ENCODE measurements at places on chromosomes 5 and 9.
A peak's percentile ranks its signal among the peaks of the same experiment; 100 is the strongest.

DNA sequence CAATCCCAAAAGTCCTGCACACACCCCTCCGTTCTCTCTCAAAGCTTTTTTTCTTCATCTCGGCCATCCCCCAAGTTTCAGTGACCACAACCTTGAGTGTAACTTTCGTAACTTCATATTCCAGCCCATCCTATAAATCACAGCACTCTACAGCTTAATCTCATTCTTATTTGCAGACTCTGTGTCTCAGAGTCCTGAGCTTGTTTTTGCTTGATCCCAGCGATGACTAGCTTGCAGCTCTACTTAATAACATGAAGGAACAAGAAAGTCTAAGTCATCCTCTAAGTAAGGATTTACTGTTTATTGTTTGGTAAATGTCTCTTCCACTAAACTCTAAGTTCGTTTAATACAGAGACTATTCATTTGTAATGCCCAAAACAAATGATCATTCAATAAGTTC lies 2.6 kb upstream of the SPDL1 start:
- DNase-seq, result no peak

GRCh38 chr9:110208031-110208430 lies at the start of gene C9orf152:
Gene C9orf152 (minus strand): TSS chr9:110208159. CDS start chr9:110207579, 580 bp downstream.
- DNase-seq, result no peak

DNA sequence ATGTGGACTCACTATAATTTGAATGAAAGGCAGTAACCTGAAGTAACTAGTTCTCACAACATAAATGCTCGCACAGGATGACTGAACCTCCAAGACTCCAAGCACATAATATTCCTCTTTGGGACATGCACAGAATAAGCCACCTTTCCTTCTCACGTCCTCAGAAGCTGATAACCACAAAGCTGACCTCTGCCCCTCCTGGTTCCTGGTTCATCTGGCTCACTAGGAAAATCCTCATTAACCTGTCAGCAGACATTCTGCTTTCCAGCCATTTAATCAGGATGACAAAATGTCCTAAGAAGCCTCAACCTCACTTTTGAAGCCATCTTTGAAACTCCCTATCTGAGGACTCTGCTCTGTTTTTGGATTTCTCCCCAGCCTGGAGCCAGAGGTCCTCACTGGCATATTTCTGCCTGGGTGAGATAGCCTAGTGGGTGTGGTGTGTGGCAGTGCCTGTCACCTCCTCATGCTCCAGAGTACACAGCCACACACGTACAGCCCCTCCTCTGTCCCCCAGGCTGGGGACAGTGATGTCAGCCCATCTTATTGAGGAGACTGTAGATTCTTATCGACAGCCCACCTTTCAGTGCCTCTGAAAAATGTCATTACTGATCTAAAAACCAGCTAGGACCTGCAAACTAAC lies 10.3 kb downstream of the ANKH start:
- no peak for DNase-seq

- no peak for DNase-seq
Observed at GRCh38 chr5:25448646-25449045, 803.9 kb upstream of the CDH10 start.

- DNase-seq, result no peak
Observed at GRCh38 chr5:127363403-127363802, 72.8 kb downstream of the MEGF10 start.

- no peak for DNase-seq
Observed at GRCh38 chr5:111954516-111955395, 197.8 kb upstream of the NREP start.

- DNase-seq, result no peak
Observed at GRCh38 chr5:57277085-57277484, 103.2 kb downstream of the GPBP1 start.

DNA sequence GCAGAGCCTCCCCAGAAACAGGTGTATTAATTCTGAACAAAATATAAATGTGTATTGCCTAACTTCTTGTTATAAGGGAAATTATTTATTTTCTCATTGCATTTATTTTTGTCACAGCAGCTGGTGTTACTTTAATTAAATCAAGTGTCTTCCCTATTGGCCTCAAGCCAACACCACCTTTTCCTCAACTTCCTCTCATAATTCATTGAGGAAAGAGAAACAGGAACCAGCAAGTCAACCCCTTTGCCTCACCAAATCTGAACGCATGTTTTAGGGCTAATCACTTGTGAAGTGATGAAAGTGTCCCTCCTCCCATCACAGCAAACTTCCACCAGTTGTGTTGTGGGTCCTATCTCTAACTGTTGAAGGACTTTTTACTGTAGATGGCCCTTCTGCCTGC lies 73.1 kb downstream of the DIRAS2 start:
- no peak for DNase-seq

DNA sequence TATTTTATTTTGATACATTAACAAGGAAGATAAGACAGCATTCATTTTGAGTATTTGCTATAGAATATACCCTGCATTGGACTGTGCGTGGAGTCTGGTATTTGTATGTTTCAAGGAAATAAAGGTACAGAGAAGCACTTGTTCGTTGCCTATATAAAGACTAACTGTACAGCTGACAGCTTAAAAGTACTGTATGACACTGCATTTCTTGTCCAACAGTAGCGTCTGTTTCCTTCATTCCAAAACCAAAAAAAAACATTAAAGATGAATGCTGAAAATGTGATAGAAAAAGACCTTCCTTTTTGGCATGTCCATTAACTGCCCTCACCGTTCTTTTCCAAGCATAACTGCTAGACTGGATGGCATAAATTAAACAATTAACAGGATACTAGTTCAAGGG lies 15.3 kb downstream of the TNFAIP8 start:
- no peak for DNase-seq

DNA sequence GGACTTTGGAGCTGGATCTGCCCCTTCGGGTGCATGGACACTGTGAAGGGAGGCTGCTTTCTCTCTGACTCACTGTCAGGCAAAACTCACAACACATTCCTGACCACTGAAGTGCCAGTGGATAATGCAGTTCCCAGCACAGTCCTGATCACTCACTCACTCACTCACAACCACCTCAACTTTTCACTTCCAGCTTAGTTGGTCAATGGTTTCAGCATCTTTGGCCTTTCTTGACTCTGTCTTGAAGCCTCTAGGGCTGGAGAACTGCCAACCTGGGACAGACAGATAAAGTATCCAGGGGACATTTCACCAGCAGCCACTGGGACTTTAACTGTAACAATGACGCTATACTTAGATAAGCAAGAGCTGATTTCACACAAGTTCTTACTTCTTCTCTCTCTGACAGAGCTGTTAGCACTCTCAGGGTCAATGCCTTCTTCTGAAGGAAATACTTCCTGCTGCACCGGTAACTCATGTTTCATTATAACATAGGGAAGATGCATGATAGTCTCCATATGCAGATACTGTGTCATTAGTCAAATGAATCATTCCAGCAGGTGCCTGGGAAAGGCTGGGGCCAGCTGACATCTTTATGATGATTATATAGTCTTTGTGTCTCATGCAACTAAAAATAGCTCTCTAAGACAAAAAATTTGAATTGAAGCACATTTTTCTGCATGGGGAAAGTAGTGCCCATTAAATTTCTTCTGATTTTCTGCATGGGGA lies 499.0 kb downstream of the SEMA5A start:
- no peak for DNase-seq

- DNase-seq, result no peak
Observed at GRCh38 chr9:33851301-33851700, 34.3 kb downstream of the UBE2R2 start.

GRCh38 chr9:16816011-16816410 lies 54.5 kb downstream of the BNC2 start:
- DNase-seq, result no peak

GRCh38 chr9:14423815-14424261 lies 109.9 kb upstream of the NFIB start:
- DNase-seq, result no peak

DNA sequence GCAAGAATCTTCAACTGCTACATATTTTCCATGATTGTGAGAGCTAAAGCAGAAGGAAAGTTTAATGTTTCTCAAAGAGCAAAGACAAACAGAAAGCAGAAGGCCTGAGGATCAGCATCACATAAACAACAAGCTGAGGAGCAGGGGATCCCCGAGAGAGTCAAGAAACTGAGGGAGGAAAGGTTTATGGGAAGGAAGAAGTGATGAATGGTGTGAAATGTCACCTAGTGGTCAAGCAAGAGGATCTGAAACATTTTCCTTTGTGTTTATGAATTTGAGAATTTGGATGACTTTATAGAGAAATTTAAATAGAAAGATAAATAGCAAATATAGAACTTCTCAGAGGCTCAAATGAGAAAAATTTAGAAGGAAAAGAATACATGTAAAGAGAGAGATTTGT lies 481.9 kb downstream of the CHSY3 start:
- DNase-seq, result no peak

- no peak for DNase-seq
Observed at GRCh38 chr5:41482173-41482572, 28.2 kb downstream of the PLCXD3 start.

DNA sequence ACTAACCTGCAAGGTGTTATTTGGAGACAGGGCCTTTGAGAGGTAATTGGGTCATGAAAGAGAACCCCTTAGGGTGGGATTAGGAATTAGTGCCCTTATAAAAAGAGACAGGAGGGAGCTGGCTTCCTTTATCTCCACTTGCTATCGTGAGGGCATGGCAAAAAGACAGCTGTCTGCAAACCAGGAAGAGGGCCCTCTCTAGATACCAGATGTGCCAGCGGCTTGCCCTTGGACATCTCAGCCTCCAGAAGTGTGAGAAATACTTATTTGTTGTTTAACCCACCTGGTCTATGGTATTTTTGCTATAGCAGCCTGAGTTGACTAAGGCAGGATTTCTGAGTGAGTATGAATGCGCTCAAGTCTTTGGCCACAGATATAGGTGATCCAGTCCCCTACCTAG lies 978 bp upstream of the RGS14 start:
- no peak for DNase-seq

GRCh38 chr9:117739206-117739605 lies 35.0 kb downstream of the TLR4 start:
- DNase-seq, result no peak

DNA sequence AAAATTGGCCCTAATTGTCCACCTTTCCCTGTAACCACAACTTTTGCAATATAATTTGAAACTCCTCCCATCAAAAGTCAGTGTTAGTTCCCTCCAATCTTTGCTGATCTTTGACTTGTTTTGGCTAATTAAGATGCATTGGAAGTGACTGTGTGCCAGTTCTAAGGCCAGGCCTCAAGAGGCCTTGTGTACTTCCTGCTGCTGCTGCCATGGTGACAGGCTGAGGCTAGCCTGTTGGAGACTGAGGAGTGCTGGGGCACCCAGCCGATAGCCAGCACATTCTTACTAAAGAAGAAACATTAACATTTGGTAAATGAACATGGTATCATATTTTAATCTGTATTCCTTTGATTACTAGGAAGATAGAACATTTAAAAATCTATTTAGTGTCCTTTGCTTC lies 86.5 kb downstream of the SREK1 start:
- no peak for DNase-seq

GRCh38 chr9:126028746-126029145 lies 281.6 kb downstream of the PBX3 start:
- DNase-seq, result no peak

DNA sequence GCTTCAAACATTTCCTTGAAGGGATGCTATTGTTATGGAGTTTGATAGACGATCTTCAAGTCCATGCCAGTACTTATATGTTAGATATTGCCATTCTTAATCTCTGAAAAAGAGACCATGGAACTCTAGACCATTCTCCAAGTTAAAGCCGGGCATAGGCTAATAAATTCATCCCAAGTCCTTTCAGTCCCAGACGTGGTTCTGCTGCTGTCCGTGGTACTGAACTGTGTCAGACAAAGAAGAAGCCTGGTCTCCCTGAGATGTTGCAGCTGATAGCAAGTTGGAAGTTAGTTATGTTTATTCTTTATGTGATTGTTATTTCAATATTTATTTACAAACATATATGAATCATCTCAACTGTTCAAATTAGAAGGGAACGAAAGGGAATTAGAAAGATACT lies 158.7 kb downstream of the NMUR2 start:
- DNase-seq, result peak; percentile 59

DNA sequence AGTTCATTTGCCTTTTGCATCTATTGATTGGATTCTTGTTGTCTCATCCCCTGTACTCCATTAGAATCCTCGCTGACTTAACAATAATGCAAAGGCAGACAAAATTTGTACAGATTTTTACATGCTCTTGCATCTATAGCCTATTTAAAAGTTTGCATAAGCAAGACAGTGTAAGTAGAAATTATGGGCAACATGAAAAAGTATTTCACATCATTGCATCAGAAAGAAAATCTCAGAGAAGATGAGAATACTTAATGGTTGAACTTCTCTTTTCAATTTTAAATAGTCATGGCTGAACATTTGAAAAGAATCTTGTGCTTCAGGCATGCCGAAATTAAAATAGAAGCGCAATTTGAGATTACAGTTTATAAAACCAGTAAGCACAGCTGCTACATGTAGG lies 226.4 kb downstream of the EFNA5 start:
- no peak for DNase-seq

DNA sequence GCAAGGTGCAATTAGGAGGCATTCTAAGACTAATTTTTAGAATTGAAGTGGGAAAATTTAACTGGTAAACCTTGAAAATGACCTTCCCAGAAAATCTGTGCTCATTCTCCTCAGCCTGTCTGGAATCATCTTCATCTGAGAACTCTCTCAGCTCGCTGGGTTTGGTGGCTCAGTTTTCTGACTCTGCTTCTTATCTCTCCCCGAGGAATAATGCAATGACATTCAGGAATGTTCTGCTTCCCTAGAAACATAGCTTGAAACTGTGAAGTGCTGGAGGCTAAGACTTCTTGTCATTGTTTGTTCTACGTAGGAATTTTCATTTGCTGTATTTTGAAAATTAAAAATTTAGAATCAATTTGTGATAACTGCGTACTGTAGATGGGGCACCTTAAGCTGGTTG lies 86.6 kb downstream of the KCNN2 start:
- no peak for DNase-seq

GRCh38 chr9:93261735-93262523 lies 78.0 kb downstream of the WNK2 start:
- no peak for DNase-seq
